Right atrium auricular region (tissue), 2 donors: ENCODE measurements at places on chromosomes 7 and 10. TPM values are rescaled to one million over a fixed set of nuclear protein-coding genes. Genes with fewer than 3 reads are reported as not detected.

The C10orf67 gene
- 0.44 TPM for total RNA-seq

The CCDC3 gene
- total RNA-seq, result 14.9 TPM

- DNase-seq, result no peak
Measured at GRCh38 chr10:29600067-29600466, 34.7 kb downstream of the SVIL start.

GRCh38 chr10:116112232-116113231 is 160.5 kb downstream of the GFRA1 start:
- DNase-seq, result no peak

GRCh38 chr7:137169282-137169698 is 174.2 kb downstream of the PTN start:
- DNase-seq, result peak; percentile 75

DNA sequence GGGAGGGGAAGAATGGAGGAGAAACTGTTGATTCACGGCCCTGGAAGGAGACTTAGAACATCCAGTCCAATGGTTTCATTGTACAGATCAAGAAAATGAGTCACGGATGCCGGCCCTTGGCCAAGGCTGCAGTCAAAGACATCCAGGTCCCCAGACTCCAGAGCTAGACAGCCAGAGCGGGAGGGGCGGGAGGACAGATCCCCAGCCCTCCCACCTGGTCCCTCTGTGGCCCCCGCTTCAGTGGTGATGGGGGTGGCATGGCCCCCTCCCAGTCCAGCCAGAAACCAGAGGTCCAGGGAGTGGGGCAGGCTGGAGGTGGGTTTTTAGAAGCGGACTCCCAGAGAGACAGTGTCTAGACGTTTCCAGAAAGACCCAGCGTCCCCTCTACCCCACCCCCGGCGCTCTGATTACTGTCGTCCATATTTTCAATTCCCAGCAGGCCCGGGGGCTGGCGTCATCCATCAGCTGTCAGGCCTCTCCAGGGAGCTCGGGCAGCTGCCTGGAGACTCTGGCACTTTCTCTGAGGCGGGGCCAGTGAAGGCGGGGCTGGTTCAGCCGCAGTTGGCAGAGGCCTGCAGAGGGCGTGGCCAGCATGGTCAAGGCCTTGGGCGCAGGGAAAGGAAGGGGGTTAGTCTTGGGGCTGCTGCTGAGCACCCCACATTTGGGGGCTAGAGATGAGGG is 8.0 kb upstream of the HSPB1 start:
- DNase-seq, result peak; percentile 98

- DNase-seq, result no peak
Measured at GRCh38 chr10:77068969-77069368, 568.6 kb downstream of the KCNMA1 start.

GRCh38 chr10:119120413-119120867 is 16.5 kb downstream of the DENND10 start:
- no peak for DNase-seq

DNA sequence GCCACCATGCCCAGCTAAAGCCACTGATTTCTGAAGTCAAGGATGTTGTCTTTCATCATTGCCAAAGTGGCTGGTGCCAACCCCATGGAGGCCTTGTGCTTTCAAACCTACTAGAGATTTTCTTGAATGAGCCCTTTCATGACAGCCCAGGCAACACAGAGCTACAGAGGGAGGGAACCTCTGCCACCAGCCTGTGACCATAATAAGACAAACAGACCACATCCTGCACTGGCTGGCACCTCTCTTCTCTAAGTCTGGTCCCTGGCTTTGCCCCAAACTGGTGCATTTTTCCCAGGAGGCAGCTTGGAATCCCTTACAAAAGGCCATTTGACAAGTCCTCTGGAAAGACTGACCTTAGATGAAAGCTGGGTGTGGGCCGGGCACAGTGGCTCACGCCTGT is 348.8 kb downstream of the GALNT17 start:
- no peak for DNase-seq

DNA sequence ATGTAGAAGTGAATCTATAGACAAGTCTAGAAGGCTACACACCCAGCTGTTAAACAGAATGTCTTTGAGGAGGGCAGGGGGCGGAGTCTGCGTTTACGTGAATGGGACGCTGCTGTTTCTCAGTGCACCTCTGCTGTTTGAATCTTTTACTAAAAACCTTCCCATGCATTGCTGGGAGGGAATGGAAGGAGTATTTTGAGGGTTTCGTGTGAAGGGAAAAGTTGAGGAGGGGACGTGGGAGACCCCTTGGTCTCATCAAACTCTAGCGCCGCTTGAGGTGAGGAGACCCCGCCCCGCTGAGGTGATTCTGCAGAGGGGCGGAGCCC is 492 bp upstream of the VCL start:
- DNase-seq, result peak; percentile 62

The ANXA11 gene
- total RNA-seq, result 224 TPM

The GJC3 gene
- not detected for total RNA-seq

The TMEM229A gene
- 1.1 TPM for total RNA-seq

- DNase-seq, result no peak
Measured at GRCh38 chr7:47591655-47592572, 10.0 kb upstream of the TNS3 start.

DNA sequence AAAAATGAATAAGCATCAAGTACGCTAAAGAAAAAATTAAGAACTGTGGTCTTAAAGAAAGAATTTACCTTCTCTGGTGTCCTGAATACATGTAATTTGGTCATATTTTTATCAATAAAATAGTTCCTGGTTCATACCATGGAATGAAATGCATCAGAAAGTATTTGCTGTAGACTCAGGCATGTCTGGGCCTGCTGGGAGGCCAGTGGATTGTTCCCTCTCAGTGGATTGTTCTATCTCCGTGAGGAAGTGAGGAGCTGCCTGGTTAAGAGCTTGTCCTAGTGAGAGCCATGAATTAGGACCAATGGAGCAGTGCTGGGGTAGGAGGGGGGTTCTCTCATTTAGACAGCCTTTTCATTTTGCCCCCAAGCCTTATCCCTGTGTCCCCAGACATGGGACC is 211.7 kb upstream of the HABP2 start:
- DNase-seq, result no peak

DNA sequence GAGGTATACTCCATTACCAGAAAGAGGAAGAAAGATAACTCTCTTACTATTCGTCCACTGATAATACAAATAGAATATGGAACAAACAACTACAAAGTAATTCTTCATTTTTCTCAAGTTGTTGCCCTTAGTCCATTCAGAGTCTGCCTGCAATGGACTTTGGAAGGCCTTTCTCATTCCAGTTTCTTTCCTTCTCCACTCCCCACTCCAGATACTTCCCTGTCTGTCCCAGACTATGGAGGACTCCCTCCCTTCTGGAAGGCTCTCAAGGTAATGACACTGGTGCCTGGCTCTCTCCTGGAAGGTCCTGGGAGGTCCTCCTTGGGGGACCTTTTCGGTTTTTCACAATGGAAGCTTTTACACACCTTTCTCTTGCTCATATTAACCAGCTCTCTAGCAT is 167.8 kb downstream of the SDHAF3 start:
- DNase-seq, result no peak

GRCh38 chr10:6200734-6201515 is 1.8 kb upstream of the PFKFB3 start:
- DNase-seq, result no peak

DNA sequence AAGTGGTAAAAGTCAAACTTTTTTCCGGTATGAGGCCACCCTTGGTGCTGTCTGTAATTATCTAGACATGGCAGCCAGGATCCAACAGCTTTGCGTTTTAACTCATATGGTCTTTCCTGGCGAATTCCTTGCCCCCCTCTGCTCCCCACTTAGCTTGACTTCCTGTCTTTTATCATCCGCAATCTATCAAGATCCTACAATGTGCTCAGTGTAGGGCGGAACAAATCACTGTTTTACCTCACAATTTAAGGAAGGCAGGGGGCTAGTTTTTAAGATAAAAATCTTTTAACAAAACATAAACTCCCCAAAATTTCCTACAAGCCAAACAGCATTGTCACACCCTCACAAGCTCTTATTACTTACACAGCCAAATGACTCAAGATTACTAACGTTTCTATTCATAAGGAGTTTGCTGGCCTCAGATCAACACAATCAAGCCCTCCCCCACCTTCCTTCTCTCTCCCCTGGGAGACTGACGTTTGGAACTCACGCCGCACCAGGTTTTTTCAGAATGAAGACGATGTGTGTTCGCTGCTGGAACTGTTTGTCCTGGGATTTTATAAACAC is 1.3 kb upstream of the CDK14 start:
- peak; percentile 78 for DNase-seq

GRCh38 chr10:31129271-31129670 is 97.6 kb upstream of the ZNF438 start:
- peak; percentile 72 for DNase-seq

DNA sequence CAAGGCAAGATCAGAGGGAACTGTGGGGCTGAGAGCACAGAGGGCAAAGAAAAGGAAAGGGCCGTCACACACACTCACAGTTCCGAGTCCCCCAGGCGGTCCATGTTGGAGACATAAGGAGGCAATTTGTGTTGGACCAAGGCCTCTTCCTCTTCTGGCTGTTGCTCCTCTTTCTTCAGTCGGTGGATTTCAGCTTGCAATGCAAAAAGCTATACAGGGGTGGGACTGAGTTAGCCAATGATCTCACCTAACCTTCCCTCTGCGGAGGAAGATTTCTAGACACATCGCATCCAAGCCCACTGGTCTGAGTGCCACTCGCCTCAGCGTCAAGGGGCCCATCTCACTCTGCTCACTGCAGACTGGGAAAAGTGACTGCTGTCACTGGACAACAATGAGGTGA is 5.5 kb downstream of the WDR91 start:
- DNase-seq, result no peak

- DNase-seq, result no peak
Measured at GRCh38 chr10:20986049-20986448, 88.9 kb upstream of the NEBL start.

DNA sequence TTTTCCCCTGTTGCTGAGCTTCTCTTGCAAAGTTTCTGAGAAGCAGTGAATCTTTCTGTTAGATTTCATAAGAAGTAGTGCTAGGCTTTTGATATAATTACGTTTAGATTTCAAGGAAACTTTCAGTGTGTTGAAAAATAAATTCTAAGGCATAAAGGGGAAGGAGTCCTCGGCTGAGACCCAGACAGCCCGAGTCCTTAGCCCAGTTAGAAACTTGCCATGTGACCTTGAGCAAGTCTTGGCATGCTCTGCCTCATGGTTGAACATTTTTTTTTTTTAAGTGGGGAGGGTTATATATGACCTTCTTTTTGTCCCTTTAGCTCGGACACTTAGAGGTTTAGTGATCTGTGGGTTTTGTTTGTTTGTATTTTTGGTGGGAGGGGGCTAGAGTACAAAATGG is 117.5 kb downstream of the TCF7L2 start:
- DNase-seq, result no peak

GRCh38 chr10:17685233-17685840 is 41.4 kb downstream of the STAM start:
- no peak for DNase-seq

The CALHM3 gene
- total RNA-seq, result not detected

- no peak for DNase-seq
Measured at GRCh38 chr10:80599424-80599847, 61.7 kb downstream of the SH2D4B start.

GRCh38 chr10:96833220-96834001 is 1.3 kb downstream of the LCOR start:
- no peak for DNase-seq

The HTR5A gene
- total RNA-seq, result not detected

The ZNF438 gene
- total RNA-seq, result 13.4 TPM

- no peak for DNase-seq
Measured at GRCh38 chr7:32618987-32619386, 123.7 kb downstream of the AVL9 start.

DNA sequence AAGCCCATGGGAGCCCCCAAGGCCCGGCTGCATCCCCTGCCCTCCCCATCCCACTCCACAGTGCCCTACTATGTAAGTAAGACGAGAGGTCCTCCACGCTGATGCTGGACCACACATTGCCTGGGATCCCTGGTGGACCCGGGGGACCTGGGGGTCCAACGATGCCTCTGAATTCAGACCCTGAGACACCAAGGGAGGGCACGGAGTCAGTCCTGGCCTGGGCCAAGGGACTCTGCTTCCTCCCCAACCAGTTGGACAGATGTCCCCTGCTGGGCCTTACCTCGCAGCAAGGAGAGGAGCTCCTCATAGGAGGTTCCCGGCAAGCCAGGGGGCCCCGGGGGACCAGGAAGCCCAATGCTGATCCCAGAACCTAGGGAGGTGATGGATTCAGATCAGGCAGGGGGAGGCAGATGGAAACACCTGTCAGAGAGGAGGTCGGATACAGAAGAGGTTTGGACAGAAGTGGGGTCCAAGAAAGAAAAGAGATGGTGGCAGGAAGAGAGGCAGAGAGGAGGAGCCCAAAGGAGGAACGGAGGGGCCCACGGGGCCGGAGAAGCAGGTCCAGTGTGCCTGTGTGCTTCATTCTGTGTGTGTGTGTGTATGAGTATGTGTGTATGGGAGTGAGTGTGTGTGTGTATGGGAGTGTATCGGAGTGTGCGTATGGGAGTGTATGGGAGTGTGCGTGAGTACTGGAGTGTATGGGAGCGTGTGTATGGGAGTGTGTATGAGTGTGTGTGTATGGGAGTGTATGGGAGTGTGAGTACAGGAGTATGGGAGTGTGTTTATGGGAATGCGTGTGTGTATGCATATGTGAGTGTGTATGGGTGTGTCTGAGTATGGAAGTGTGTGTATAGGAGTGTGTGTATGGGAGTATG is 50.2 kb downstream of the COL17A1 start:
- DNase-seq, result no peak

DNA sequence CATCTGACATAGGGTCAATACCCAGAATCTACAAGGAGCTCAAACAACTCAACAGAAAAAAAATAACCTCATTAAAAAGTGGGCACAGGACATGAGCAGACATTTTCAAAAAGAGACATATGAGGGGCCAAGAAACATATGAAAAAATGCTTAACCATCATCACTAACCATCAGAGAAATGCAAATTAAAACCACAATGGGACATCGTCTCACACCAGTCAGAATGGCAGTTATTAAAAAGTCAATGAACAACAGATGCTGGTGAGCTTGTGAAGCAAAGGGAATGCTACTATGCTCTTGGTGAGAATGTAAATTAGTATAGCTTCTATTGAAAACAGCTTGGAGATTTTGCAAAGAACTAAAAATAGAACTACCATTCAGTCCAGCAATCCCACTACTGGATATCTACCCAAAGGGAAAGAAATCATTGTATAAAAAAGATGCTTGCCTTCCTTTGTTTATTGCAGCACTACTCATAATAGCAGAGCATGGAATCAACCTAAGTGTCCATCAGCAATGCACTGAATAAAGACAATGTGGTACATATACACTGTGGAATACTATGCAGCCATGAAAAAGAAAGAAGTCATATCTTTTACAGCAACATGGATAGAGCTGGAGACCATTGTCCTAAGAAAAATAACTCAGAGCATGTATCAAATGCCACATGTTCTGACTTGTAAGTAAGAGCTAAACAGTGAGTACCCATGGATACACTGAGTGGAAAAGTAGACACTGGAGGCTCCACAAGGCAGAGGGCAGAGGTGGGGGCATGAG is 139.8 kb downstream of the ADARB2 start:
- no peak for DNase-seq

GRCh38 chr10:21482821-21483220 is 42.7 kb downstream of the SKIDA1 start:
- no peak for DNase-seq

- DNase-seq, result no peak
Measured at GRCh38 chr7:30754315-30754877, 2.5 kb downstream of the INMT start.

The SLC26A5 gene
- not detected for total RNA-seq

- DNase-seq, result no peak
Measured at GRCh38 chr7:102874966-102875365, 37.8 kb upstream of the LRRC17 start.

The SLC13A1 gene
- total RNA-seq, result not detected
